ENCODE measurements at places on chromosomes 3 and 15.

DNA sequence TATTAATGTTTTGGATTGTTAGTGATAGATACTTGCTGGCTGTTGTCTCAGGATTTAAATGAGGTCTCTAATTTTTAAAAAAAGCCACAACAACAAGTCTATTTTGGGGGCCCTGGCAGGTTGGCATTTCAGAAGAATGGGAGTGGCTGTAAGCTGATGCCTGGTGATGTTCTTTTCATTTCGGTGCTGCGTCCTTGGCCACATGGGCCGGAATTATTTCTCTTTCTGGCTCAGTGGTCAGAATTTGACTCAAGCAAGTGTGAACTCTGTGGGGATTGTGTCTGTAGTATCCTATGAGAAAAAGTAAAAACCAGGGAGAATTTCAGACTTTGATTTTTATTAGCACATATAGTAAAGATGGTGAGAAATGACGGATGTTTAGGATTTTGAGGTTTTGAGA lies 203.0 kb downstream of the AKAP13 start:
- no peak for DNase-seq

- no peak for DNase-seq
Observed at GRCh38 chr15:51760805-51761204, 9.4 kb downstream of the TMOD2 start.

GRCh38 chr3:31227131-31227562 lies 305.6 kb upstream of the STT3B start:
- DNase-seq, result peak; percentile 88

- no peak for DNase-seq
Observed at GRCh38 chr3:158696618-158697017, 24.2 kb upstream of the LXN start.

DNA sequence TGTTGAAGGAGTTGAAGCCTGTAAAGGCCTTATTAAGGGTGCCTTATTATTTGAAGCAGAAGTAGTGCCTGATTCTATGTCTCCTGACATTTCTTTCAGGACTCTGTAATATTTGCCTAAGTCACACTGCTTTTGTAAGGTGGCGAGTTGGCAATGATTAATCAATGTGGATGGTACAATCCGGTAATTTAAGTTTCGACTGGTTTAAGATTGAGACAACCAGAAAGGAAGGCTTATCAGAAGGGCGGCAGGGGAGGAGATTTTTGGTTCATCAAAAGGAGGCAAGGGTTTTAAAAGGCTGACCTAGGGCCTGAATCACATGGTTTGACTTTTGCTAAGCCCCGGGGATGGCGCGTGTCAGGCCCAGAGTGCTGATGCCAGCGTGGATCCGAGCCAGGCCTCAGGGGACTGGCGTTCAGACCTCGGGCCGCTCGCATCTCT lies 830 bp upstream of the RNF13 start:
- DNase-seq, result no peak

DNA sequence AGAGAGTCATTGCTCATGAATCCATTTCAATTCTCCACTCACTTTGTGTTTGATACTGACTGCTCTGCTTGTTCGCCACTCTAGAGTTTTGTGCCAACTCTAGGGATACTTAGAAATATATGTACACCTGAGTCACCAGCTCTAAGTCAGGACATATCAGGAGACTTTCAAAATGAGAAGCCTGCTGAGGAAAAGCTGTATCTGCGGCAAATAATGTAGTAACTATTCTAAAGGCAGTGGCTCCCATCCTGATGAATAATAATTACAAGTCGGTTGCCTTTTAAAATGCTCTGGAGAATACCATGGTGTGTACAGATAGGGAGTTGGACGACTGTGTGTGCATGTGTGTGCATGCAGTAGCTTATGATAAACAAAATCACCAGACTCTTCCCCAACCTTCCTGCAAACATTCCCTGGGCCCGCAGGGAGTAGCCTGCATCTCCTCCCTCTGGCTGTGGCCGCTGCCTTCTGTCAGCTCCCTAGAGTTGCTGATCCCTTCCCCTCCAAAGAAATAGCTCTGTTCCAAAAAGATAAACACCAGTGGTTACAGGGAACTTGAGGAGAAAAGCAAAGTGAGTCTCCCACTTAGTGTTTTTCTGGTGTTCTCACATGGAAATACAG lies 346.3 kb upstream of the UMPS start:
- DNase-seq, result no peak

DNA sequence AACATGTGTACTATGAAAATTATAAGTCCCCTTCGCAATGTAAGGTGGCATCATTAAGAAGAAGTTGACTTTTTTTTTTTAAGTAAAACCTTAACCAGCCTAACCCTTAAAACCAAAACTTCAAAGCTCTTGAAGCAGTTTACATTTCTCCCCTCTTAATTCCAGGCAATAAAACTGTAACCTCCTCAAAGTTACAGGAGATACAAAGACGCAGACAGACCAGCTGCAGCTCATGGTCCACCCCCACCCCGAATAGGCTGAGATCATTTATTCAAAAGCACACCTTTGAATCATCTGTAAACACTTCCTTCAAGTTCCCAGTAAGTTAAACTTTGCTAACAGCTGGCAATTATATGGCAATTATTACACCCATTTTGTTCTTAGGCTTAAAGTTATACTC lies 414.5 kb downstream of the ERC2 start:
- no peak for DNase-seq

DNA sequence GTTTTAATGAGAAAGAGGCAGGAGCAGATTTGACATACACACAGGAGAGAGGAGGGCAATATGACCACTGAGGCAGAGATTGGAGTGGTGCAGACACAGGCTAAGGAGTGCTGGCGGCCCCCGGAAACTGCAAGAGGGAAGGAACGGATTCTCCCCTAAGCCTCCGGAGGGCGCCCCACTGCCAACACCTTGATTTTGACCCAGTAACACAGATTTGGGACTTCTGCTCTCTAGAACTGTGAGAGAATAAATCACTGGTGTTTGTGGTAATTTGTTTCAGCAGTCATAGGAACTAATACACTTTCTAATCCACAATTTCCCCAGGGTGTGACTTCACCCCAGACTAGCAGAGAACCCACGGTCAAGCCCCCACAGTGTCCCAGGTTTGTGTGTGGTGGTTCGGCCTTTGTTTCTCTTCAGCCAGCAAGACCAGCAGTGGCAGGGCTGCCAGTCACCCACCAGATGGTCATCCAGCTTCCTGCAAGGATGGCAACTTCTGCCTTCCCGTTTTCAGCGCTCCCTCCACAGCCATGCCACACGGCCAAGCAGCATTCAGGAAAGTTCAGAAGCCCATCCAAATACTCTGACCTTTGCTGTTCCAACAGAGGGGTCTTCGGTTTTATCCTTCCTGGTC lies 23.6 kb upstream of the TSPAN3 start:
- no peak for DNase-seq

- DNase-seq, result no peak
Observed at GRCh38 chr3:65811086-65811761, 227.5 kb downstream of the MAGI1 start.

- DNase-seq, result no peak
Observed at GRCh38 chr15:29687939-29688505, 134.2 kb downstream of the TJP1 start.

GRCh38 chr3:11553436-11554235 lies 90.1 kb downstream of the VGLL4 start:
- no peak for DNase-seq

- DNase-seq, result no peak
Observed at GRCh38 chr3:26308454-26308853, 314.1 kb upstream of the LRRC3B start.

- no peak for DNase-seq
Observed at GRCh38 chr3:23580096-23580713, 225.6 kb upstream of the UBE2E1 start.

- DNase-seq, result no peak
Observed at GRCh38 chr3:16455001-16455400, 58.5 kb downstream of the RFTN1 start.

- no peak for DNase-seq
Observed at GRCh38 chr3:173708191-173708590, 310.6 kb downstream of the NLGN1 start.

- DNase-seq, result no peak
Observed at GRCh38 chr3:64900156-64900555, 212.4 kb upstream of the ADAMTS9 start.

- DNase-seq, result no peak
Observed at GRCh38 chr3:43624619-43625305, 3.0 kb upstream of the ANO10 start.

DNA sequence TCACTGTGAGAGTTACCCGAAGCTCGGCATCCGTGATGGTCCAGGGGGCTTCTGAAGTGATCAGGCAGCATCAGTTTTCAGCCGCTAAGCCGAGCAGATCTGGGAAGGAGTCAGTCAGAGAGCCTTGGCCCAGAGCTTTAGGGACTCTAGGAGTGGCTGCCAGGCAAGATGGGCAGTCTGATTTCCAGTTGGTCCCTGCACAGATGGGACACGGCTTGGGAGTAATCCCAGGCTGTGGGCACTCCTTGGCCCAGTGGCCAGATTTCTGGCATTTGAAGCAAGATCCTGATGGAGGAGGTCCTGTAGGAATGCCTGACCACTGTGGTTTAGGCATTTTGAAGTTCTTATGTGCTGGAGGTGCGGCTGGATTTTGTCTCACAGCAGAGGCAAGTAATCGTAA lies 10.5 kb upstream of the IP6K2 start:
- no peak for DNase-seq

- DNase-seq, result no peak
Observed at GRCh38 chr3:192577271-192577670, 150.1 kb downstream of the FGF12 start.

DNA sequence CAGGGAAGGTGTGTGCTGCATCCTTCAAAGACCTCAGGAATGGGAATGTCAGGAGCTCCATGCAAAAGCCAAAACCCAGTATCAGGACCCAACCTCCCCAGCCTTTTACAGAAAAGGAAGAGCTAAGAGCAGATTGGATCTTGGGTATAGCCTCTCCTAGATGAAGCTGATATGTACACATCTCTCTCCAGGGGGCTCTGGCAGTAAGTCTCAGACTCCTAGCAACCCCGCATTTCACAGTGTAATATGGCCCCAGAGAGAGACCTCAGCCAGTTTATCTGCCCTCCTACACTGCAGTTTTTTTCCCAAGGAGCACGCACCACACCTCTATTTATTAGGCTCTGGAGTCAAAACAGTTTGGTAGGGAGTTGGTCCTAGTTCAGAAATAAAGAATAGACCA lies 88.2 kb downstream of the RBPMS2 start:
- DNase-seq, result no peak

DNA sequence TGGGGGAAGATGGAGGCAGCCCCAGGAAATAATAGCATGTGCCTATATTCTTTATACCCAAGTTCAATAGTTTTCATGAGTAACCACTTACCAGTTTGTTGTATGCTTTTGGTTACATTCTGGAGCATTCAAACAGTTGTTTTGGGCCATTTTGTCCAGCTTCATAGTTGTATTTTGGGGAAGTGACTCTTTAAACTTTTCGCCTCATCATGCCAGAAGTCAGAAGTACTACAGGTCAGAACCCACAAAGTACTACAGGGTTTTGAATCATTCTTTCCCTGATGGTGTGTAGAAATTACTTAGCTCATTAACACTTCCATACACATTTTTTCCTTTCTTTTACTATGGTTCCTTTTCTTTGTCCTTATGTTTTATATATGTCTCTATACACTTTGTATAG lies 210.6 kb downstream of the ARPP21 start:
- no peak for DNase-seq

GRCh38 chr3:52223449-52224408 lies 1.7 kb downstream of the TLR9 start:
- DNase-seq, result no peak

DNA sequence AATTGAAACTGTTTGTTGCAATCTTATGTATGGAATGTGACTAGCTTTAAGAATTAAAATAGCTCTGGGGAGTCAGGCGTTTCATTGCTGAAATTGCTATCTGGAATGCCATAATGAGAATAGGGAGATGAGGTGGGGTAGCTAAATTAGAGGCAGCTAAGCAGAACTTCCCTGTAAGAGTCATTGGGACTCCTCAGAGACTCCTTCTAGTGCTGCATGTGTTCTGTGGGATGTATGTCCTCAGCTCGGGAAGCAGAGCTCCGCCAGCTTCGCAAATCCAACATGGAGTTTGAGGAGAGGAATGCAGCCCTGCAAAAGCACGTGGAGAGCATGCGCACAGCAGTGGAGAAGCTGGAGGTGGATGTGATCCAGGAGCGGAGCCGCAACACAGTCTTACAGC lies 57.4 kb downstream of the HMG20A start:
- DNase-seq, result no peak

DNA sequence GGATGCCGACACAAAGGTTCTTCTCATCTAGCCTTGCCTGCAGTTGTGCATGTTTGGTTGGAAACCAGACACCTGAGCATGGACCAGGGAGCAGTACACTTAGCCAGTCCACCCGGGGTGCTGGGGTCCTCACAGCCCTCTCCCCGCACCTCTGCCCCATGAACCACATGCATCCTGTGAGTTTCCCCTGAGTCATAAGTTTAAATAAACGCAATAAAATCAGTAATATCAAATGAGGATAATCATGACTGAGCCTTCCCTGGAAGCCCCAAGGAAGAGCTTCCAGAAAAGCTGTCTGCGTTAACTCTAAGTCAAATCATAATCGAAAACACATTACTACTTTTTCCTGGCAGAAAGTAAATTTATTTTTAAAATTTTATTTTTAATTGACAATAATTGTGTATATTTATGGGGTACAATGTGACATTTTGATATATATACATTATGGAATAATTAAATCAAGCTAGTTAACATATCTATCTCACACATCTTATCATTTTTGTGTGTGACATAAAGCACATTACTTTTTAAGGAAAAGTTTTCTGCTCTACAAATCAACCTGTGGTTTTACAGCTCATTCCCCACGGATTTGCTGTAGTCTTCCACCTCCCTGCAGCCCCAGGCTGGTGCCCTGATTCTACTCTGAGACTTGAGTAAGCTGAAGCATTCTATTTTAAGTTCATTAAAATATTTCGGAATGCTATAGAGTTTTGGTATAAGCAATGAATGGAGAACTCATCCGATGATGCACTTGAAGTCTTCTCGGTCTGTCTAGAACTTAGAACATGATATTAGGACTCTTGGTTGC lies 166.0 kb upstream of the EIF1B start:
- DNase-seq, result no peak

DNA sequence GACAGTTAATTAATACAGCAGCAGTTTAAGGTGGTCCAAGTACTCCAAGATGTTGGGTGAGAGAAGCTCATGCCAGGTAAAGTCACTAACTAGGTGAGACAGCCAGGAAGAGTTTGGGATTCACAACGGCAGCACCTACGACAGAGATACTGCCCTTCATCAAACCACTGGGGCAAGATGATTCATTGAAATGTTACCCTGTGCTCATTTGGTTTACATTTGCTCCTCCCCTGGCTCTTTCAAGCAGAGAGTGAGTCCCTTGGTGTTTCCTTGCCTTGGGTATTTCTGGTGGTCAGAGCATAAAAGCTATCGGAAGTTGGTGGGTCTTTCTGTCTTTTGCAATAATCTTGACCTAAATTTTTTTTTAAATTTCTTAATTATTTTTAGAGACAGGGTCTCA lies 19.9 kb upstream of the PDE8A start:
- no peak for DNase-seq

- DNase-seq, result no peak
Observed at GRCh38 chr3:114194750-114195149, 15.9 kb upstream of the DRD3 start.

DNA sequence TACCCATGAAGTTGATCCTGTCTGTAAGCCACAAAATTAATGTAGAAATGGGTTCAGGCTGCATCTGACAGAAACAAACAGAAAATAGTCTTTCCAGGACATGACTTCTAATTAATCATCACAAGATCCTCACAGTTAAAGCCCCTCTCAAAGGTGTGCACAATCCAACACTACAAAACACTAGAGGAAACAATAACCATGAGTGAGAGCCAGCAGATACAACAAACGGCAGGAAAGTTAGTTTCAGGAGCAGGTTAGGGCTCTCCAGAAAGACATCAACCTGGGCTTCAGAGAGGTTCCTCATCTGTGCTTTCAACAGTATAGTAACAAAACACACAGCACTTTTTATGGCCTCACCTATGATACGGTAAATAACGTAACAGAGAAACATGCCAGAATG lies 42.8 kb downstream of the DPH3 start:
- no peak for DNase-seq

Data from naive B cell (primary cell).